SJCRH30 (cell line): ENCODE measurements at places on chromosomes 11 and 22. TPM values are rescaled to one million over a fixed set of nuclear protein-coding genes. Genes with fewer than 3 reads are reported as not detected.

CARD10 gene
- total RNA-seq, result 28.9 and 30.9 TPM in 2 replicates

UBQLNL gene
- not detected in 2 replicates for total RNA-seq

TMEM123 gene
- 164 and 188 TPM in 2 replicates for total RNA-seq

CRYBB2 gene
- 0.24 and 0.30 TPM in 2 replicates for total RNA-seq

PPP2R5B gene
- total RNA-seq, result 4.7 and 6.4 TPM in 2 replicates

PAMR1 gene
- 1.5 and 2.3 TPM in 2 replicates for total RNA-seq
